ENCODE measurements at places on chromosomes 3 and 15. TPM values are rescaled to one million over a fixed set of nuclear protein-coding genes. Genes with fewer than 3 reads are reported as not detected.

GRCh38 chr3:150545419-150546225 lies 674 bp downstream of the SERP1 start:
- DNase-seq = no peak

DNA sequence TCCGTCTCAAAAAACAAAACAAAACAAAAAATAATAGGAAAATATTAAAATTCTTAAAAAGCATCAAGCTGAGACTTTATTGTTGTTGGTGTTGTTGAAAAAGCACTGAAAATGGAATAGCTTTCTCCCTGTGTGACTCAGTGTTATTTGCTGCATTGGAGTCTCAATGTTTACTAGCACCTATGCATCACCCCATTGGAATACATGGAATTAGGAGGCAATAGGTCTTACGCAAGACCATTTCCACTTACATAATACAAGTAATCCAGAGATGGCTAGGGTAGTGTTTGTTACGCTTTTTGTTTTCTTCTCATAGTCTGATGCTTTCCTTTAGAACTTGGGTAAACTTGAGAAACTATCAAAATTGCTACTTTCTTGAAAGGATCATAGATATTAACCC lies 15.2 kb downstream of the GXYLT2 start:
- DNase-seq = no peak

SLC30A4 gene
- total RNA-seq = 2.4 TPM

DNA sequence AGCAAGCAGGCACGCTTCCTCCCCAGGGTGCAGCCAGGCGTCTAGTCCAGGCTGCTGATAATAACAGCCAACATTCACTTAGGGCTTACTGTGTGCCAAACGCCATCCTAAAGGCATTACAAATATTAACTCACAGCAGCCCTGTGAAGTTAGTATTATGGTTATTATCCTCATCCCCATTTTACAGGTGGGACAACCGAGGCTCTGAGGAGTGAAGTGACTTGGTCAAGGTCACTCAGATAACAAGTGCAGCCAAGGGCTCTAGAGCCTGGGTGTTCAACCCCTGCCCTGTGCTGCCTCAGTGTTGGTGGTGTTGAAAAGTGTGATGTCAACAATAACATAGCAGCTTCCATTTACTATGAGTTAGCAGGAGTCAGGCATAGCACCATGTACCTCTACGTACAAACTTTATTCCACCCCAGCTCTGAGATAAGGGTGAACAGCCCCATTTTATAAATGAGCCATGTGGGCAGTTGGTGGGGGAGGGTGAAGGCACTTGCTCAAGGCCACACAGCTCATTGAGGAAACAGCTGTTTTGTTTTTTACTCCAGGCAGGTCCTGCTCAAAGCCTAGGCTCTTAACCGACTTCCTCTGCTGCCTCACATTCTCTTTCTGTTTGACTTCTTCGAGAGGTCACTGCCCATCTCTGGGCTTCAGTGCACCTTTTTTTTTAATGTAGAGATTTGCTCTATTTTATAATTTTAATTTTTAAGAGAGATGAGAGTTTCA lies 24.0 kb upstream of the TRH start:
- no peak for DNase-seq

DNA sequence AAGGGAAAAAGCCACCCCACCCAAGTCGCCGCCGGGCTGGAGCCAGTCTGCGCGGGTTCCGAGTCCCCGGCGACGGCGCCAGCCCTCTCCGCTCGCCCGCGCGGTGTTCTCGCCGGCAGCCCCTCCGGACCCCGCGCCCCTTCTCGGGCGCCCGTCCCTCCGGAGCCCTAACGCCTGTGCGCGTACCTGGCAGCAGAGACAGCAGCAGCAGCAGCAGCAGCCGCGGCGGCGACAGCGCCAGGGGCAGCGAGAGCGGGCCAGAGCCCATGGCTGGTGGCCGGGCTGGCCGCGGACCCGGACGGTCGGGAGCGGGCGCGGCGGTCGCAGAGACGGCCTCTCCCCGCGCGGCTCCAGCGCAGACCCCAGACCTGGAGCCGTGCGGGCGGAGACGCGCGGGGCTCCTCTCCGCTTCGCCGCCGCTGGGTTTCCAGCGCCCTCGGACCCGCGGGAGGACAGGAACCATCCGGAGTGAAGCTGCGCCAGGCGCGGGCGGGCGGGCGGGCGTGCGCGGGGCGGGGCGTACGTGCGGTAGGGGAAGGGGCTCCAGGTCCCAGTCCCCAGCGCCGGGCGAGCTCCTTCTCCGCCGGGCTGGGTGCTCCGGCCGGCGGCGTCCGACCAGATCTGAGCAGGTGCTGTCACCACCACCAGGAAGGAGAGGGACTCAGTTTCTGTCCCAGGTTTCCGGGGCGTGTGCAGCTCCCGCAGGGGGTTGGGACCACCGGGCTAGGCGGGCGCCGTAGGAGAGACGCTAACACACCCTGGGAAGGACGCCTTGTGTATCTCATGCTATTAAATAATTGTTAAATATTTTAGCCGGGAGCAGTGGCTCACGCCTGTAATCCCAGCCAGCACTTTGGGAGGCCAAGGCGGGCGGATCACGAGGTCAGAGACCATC lies at the start of gene CHRNA3:
Gene CHRNA3 (minus strand): TSS at position 470 of the 895 bp plus-strand sequence. CDS start 202 bp downstream, at position 268.
- no peak for DNase-seq

GRCh38 chr3:132625613-132626012 lies 28.5 kb downstream of the ACKR4 start:
- no peak for DNase-seq

CACNA1D gene
- total RNA-seq = not detected

DNA sequence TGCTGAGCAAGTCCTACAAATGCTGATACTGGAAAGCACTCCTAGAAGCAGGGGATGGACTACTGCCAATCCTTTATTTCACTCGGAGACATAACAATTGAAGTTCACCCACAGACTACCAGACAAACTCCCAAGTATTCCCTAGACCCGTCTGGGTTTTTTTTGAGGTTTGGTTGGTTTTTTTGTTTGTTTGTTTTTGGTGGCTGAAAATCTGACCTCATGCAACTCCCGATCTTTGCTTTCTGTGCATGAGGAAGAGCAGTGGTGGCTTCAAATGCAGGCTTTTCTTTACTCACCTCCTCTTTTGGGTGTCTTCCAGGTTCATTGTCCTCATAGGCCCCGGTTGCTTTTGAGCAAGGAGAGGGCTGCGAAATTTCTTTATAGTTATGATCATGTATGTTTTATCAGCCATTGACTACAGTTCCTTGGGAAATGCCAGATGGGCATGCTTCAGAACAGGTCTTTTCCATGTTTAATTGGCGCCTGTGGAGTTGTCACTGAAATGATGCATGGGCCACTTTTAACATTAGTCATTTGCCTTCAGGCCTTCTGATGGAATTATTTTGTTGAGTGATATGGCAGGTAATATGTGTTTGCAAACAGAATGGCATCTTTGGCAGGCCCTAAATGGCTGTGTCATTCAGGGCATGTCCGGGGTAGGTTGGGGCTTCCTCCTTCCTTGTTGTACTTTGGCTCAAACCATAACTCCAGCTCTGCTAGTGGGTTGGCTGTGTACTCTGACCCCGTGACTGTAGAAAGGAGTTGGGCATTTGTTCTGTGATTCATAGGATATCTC lies 81.3 kb upstream of the ZBED2 start:
- DNase-seq = no peak
